Activated CD4-positive, alpha-beta T cell treated with anti-CD3 and anti-CD28 coated beads, Interleukin-2, amount 50 U/mL, for 48 hours (primary cell): ENCODE measurements at places on chromosomes 1 and 21.

GRCh38 chr1:165116732-165117131 is 239.8 kb downstream of the LMX1A start:
- no peak for DNase-seq

GRCh38 chr1:41484402-41485241 is at the start of gene EDN2:
Gene EDN2, minus strand, starts transcription at chr1:41484683. Its CDS starts 82 bp downstream, at chr1:41484601.
- DNase-seq, result no peak

DNA sequence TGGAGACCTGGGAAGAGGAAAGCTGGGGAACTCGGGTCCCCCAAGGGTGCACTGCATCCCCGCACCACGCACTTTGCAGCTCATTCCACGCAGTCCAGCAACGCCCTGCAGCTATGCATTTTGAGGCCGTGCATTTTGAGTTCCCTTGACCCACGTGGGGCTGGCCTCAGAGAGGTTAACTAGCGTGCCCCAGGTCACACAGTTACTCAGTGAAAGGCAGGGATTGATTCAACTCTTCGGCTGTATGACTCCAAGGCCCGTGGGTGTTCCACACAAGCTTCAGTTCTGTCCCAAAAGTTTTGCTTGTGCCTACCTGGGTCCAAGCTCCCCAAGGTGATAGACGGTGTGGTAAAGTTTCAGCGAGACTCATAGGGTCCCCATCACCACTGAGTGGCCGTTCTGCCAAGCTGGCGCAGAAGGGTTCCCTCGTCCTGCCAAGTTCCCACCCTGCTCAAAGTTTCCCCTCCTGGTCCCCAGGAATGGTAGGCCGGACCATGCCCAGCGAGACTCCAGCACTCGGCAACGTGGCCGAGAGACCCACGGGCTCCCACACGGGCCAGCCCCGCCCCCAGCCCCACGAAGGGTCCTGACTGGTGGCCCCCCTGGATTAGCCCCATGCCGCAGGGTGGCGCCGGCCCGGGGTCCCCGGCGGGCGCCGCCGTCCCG is 611 bp downstream of the HSPG2 start:
- DNase-seq, result no peak

GRCh38 chr1:41723786-41724185 is 194.9 kb downstream of the HIVEP3 start:
- DNase-seq, result no peak

GRCh38 chr21:20254964-20255363 is 743.2 kb upstream of the NCAM2 start:
- no peak for DNase-seq

- DNase-seq, result no peak
Measured at GRCh38 chr21:25562660-25563059, 44.6 kb downstream of the MRPL39 start.

DNA sequence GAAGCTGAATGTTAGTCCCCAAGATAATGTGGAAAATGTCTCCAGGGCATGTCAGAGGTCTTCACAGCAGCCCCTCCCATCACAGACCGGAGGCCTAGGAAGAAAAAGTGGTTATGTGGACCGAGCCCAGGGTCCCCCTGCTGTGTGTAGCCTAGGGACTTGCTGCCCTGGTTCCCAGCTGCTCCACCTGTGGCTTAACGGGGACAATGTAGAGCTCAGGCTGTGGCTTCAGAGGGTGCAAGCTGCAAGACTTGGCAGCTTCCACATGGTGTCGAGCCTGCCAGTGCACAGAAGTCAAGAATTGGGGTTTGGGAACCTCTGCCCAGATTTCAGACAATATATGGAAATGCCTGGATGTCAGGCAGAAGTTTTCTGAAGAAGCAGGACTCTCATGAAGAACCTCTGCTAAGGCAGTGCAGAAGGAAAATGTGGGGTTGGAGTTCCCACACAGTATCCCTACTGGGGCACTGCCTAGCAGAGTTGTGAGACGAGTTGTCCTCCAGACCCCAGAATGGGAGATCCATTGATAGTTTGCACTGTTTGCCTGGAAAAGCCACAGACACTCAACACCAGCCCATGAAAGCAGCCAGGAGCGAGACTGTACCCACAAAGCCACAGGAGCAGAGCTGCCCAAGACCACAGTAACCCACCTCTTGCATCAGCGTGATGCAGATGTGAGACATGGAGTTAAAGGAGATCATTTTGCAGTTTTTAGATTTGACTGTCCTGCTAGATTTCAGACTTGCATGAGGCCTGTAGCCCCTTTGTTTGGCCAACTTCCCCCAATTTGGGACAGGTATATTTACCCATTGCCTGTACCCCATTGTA is 204.9 kb downstream of the MRPL39 start:
- DNase-seq, result no peak

- DNase-seq, result no peak
Measured at GRCh38 chr1:117892512-117892911, 36.9 kb downstream of the GDAP2 start.

- DNase-seq, result no peak
Measured at GRCh38 chr1:14884614-14885175, 268.9 kb upstream of the TMEM51 start.

GRCh38 chr1:111571987-111572386 is 47.6 kb upstream of the RAP1A start:
- no peak for DNase-seq

DNA sequence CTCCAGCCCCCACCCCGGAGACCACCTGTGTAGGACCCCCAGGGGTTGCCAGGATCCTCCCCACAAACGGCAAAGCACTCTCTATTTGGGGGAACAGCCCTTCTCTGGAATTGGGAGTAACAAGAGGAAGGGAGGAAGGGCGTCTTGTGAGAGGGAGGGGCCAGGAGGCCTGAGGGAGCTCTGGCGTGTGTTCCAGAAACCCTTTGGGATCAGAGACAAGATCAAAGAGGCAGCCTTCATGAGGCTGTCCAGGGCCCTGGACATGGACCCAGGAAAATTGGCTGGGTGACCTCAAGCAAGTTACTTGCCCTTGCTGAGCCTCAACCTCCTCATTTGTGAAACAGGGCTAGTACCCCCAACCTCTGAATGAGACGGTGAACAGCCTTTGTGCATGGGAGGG is 18.1 kb upstream of the ECE1 start:
- DNase-seq, result no peak

GRCh38 chr1:52007215-52008002 is 16.9 kb upstream of the RAB3B start:
- DNase-seq, result no peak

DNA sequence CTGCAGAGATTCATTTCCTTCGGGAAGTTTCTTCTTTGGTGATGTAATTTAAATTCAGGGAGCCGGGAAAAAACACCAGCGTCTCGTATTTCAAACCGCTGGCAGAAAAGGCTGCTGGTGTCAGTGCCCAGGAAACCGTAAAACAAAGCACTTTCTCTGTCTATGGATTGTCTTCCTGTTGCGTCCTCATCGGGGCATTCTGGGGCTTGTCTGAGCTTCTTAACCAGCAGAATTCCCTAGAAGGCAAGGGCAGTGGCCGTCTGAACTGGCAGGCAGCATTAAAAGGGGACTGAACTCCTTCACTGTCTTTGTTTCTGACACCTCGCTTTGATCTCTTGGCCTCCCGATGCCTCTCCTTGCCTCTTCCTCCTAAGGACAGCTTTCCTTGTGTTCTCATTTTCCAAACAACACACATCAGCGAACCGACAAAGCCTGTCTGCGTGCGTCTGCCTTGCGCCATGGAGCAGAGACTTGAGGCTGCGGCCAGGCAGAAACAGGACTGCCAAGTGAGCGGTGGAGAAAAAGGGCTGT is 391.6 kb upstream of the VAMP3 start:
- no peak for DNase-seq

DNA sequence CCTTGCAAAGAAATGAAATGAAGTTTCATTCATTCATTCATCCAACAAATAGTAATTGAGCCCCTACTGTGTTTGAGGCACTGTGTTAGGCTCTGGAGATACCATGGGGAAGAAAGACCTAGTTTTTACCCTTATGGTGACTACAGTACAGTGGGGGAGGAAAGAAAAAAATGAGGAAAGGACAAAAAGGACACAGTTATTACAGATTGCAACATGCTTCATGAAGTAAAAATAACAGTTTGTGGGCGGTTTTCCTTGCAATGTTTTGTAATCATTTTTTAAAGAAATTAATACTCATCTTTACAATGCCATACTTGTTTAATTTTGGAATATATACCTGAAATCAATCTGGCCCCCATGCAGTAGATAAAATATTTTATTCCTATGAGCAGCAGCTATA is 120.3 kb downstream of the TM2D1 start:
- DNase-seq, result no peak

DNA sequence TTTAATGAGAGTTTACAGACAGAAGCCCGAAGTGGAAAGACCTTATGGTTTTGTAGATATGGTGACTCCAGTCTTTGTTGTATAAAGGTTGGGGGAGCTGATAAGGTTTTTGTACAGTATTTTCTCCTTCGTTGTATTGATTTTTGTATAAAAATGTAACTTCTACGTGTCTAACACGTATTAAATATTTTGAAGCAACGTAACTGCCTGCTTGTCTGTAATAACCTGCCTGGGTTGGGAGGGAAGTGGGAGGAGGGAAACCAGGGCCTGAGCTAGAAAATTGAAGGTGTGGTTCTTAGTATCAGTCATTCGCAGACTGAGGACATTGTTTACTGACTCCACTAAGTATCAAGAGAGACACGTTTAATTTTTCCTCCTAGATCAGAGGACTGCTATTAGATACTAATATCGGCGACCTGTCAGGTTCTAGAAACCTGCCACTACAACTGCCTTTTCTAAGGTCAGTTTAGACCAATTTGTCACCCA is 2.2 kb downstream of the IER5 start:
- peak; percentile 62 for DNase-seq

- no peak for DNase-seq
Measured at GRCh38 chr1:186303911-186304310, 71.1 kb downstream of the TPR start.

DNA sequence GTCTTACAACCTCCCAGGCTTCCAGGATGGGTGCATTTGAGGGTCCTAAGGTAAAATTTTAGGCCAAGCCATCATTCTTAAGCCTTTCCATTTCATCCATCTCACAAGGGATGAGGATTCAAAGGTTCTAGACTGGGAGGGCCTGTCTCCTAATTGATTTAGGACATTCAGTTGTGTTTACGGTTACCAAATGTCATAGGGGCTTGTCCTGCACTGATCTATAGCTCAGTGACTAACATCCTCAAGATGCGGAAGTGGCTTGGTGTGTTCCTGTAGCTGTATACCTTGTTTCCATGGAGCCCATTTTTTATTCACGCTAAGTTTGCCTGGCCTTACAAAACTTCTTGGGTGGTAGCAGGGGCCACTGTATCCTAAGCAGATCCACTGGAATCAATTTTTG is 52.8 kb downstream of the DUSP10 start:
- DNase-seq, result no peak

DNA sequence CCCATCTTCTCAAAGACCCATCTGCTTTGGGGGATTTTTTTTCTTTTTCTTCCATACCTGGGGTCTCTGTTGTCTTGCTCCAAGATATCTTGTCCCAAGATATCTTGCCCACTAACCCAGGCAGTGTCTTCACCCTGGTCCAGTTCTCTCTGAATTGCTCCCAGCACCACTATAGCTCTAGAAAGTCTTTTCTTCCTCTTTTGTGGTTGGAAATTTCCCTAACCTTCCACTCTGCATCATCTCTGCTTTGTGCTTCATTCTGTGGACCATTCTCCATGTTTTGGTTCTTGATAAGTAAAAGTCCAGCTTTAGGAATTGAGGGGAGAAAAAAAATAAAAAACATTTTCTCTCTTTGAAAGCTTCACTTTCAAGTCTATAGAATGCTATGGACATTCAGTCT is 20.9 kb downstream of the STYXL2 start:
- DNase-seq, result no peak

GRCh38 chr1:193183019-193183627 is 3.3 kb downstream of the B3GALT2 start:
- DNase-seq, result no peak

DNA sequence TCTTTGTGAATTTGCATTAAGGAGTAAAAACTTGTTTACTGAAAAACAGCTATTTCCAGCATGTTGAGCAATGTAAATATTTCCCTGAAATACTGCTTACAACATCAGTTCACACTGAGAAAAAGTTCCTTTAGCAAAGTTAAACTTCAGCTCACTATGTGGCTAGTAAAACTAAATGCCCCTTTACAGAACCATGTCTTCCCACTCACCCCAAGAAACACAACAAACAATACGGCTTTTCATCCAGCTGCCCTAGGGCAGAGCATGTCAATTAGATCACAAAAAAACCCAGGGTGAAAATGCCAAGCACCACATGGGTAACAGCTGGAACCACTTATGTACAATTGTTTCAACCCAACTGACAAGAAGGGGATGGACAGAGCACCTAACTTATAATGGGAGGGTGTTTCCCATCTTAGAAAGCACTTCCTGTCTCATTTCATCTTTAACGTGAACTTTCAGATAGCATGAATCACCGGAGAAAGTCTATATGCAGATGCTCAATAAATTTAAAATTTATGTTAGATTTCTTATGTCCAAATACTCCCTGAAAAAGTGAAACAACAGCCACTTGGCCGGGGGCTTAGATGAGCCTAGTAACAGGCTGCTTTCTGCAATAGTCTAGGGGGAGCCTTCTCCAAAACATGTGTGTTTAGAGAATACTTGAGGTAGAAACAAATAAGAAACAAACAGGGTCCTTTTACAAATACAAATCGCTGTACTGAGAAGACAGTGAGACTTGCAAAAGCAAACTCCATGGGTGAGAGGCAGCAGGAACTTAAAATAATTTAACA is 6.6 kb downstream of the NID1 start:
- no peak for DNase-seq

- DNase-seq, result no peak
Measured at GRCh38 chr1:54867717-54868057, 19.3 kb downstream of the DHCR24 start.

DNA sequence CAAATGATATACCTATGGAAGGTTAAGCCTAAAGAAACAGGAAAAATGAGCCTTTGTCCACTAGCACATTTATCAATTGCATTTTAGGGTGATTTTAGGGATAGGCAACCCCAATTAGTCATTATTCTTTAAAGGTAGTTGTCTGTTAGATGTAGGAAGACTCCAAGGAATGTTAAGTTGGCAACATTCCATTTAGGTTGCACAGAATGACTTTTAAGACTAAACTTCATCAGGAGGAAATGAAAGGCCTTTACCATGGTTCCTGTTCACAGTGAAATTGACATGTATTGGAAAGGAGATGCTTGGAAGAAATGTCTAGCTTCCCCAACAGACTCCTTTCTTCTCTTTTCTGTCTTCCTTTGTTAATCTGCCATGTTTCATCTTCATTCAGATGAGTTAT is 1.6 kb upstream of the APOBEC4 start:
- DNase-seq, result no peak

DNA sequence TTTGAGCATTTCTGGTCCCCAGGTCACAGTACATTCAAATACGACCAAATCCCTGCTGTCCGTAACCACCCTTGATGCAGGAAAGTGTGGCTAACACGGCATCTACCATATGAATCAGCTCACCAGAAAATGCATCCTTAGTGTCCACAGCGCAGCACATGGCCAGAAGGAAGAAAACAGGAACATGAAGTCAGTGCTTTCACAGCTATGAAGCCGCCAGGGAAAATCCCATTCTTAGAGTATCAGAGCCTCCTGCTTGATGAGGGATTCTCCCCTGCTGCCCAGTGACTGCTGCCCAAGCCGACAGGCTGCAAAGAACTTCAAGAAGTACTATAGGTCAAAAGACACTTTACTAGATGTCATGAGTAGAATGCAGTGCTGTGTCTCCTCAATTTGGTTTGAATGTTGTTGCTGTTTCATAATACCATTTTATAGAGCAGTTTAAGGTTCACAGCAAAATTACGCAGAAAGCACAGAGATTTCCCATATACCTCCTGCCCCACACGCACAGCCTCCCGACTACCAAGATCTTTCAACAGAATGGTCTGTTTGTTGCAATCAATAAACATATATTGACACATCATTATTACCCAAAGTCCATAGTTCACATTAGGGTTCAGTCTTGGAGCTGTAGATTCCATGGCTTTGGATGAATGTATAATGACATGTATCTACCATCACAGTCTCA is 14.5 kb downstream of the TIAM1 start:
- no peak for DNase-seq
